Stimulated activated CD4-positive, alpha-beta T cell treated with anti-CD3 and anti-CD28 coated beads, Interleukin-1b, Interleukin-23, amount 100 ng/mL, for 1 hour (primary cell): ENCODE measurements at places on chromosomes 16 and 17.
A peak's percentile ranks its signal among the peaks of the same experiment; 100 is the strongest.

GRCh38 chr16:87107201-87107600 is 210.0 kb downstream of the C16orf95 start:
- DNase-seq = no peak

- DNase-seq = no peak
Observed at GRCh38 chr16:24138575-24138974, 117.6 kb upstream of the CACNG3 start.

DNA sequence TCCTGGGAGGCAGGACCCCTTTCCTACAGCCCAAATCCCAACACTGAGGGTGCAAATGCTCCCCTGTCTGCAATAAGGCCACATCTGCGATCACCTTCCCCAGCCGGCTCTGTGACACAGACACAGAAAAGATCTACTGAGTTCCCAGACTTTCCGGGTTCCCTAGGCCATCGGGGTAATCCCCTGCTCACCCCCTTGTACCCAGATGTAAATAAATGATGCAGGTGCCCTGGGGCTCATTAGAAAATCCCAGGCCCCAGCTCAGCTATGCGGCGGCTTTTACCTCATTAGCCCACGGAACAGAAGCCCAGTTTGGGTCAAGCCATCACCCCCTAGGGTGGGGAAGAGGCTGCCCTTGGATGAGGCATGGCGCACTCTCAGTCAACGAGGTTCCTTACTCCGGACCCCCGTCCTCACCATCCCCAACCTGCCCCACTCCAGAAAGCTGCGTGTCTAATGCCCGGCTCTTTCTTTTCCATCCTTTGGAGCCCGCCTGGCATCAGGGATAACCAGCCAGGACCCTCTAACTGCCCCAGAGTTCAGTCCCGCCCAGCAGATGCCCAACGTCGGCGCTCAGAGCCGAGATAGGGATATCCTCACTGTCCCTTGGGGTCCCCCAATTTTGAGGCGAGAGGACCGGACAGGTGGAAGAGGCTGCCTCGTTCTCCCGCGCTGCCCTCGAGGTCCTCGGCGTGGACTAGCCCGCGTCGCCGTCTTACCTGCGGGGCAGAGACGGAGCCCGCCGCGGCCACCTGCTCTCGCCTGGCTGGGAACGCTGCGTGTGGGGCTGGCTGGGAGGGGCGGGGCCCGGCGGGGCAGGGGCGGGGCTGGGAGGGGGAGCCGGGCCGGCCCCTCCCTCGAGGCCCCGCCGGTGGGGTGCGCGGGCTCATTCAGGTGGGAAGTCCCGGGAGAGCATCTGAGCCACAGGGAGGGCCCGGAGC is at the start of gene ZNF385C:
ZNF385C (minus strand) TSS at position 783 of the 941 bp plus-strand sequence. CDS start 35,417 bp downstream, outside the sequence.
- peak; percentile 53 for DNase-seq

- DNase-seq = no peak
Observed at GRCh38 chr16:89720551-89720812, 216 bp downstream of the VPS9D1 start.

GRCh38 chr16:67206838-67207248 is 7.9 kb downstream of the ELMO3 start:
- DNase-seq = no peak

- DNase-seq = no peak
Observed at GRCh38 chr17:77326076-77326591, 185.4 kb downstream of the SEC14L1 start.

- no peak for DNase-seq
Observed at GRCh38 chr17:77617516-77617915, 341.0 kb upstream of the TNRC6C start.

DNA sequence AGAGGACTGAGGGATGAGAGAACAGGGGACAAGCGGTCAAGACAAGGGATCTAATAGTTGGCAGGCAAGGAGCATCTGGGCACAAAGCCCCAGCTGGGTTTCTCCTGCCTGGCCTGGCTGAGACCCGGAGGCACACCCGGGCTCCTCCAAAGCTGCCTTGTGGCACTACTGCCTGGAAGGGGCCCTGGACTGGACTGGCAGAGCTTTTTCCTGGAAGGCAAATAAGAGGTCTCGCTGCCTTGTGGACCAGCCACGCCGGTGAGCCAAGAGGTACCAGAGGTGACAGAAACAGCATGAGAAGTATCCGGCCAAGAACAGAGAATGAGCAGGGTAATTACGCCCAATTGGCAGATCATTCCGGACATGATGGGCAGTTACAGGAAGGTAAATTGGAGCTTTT is 64.6 kb downstream of the GTF3C1 start:
- no peak for DNase-seq

- DNase-seq = no peak
Observed at GRCh38 chr16:66524601-66525164, 25.2 kb downstream of the TK2 start.

DNA sequence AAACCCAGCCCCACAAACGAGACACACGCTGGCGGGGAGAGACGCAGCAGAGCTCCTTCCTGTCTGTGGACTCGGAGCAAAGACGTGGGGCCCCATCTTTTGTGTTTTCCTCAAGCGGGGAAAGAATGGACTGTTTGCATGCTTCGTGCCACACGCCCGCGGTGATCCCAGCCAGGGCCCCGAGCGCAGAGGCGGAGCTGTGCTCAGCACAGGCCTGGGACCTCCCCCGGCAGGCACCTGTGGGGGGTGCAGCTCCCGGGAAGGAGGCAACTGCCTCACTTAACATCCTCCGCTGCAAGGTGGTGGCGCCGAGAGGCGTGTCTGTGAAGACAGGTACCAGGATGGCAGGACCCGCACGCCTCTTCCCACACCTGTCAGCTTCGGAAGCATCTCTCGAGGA is 19.1 kb downstream of the TRARG1 start:
- DNase-seq = no peak

GRCh38 chr16:88780142-88781062 is 4.6 kb downstream of the PIEZO1 start:
- no peak for DNase-seq

DNA sequence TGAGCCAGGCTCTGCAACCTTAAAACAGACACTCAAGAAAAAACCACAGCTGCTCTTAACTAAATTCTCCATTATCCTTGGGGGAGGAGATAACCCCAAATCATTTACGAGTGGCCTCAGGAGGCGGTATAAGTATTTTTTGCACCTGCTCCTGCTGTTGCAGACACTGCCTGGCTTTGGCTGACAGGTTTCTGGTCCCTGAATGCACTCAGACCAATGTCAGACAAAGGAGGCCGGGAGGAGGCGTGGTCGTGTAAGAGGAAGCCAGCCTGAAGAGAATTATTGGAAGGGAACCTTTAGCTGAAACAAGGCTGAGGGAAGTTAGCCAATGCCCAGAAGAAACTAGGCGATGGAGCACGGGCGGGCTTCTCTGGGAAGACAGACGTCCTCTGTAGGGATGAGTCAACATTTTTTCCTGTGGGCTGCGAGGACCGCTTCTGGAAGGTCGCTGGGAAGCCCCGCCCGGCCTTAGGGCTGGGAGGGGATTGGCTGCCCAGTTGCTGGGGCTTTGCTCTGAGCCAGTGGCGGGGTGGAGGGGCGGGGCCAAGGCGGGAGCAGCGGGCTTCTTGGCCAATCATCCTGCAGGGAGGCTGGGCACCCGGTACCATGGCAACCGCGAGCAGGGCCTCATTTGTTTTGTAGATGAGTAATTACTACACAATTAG is 82.3 kb downstream of the CCDC182 start:
- DNase-seq = no peak

DNA sequence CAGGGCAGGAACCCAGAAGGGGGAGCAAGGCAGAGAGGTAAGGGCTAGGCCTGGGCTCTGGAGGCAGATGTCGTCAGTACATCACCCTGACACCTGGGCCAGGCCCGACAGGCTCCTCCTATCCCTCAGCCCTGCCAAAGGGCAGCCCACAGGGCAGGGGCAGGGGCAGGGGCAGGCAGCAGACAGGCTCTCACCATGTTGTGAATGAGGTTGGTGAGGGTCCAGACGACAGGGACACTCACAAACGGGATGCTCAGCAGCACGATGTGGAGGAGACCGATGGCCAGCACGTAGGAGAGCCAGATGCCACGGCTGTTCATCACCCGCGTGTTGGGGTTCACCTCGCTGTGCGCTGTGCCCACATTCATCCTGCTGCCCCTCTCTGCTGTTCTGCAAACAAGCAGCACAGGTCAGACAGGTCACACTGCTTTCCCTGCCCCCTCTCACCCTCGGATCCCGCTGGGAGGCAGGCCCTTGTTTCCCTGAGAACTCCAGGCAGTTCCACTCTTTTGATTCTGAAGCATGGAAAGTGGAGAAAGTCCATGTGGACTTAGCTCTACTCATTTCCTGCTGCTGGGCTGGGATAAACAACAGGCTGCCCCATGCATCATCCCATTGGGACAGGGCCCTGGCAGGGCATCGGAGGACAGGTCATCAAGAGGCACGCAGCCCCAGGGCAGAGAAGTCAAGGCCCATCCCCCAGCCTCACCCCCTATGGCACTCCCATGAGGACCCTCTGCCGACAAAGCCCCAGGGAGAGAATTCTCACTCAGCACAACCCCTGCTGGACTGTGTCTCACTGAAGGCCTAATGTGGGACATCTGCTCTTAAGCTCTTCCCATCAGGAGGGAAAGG is 3.3 kb downstream of the ORMDL3 start:
- no peak for DNase-seq

DNA sequence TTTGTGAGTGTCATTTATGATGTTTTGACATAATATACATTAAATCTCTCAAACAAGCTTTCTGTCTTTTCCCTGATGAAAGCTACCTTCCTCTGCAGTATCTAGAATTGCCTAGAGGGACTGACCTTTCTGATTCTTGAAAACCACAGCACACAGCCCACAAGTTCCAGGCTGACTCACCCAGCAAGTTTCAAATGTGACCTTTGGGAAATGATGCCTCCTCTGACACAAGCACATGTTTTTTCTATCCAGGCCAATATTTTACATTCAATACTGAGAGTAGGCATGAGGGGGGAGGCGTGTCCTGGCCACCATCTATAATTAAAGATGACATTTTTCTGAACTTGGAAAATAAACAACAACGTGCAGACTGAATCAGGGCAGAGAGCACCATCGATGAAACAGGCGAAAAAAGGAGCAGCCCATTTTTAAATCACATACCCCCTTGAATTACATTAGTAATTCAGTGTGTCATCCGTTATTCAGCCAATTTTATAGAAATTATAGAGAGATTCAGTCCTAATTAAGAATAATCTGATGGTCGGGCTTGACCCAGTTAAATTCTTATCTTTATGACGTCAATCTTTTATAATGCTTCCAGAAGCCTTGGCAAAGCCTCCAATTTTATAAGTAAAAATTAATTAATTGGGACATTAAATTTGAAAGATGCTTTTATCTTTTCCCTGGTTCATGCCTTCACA is 292.6 kb upstream of the CDH11 start:
- DNase-seq = no peak

- no peak for DNase-seq
Observed at GRCh38 chr16:68395167-68395786, 53.0 kb downstream of the SMPD3 start.

- peak; percentile 35 for DNase-seq
Observed at GRCh38 chr17:60036796-60037677, 41.7 kb downstream of the HEATR6 start.

DNA sequence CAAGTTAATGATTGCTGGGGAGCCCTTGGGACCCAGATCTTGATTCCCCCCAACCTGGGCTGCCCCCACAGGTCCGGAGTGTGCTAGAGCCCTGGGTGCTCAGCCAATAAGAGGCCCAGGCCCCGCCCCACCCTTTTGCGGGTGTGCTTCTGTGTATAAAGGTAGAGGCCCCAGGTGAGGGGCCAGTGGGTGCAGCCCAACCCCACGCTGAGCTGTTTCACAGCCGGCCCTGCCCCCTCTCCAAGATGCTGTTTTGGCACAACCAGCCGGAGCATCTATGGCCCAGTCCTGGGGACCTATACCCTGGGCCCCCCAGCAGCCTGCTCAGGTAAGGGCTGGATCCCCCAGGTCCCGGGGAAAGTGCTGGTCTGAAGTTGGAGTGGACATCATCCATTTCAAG is 11.8 kb upstream of the STAC2 start:
- no peak for DNase-seq

GRCh38 chr16:86519649-86520316 is 9.5 kb downstream of the FOXF1 start:
- DNase-seq = peak; percentile 44

- DNase-seq = no peak
Observed at GRCh38 chr16:69444873-69445517, 20.6 kb downstream of the CYB5B start.

DNA sequence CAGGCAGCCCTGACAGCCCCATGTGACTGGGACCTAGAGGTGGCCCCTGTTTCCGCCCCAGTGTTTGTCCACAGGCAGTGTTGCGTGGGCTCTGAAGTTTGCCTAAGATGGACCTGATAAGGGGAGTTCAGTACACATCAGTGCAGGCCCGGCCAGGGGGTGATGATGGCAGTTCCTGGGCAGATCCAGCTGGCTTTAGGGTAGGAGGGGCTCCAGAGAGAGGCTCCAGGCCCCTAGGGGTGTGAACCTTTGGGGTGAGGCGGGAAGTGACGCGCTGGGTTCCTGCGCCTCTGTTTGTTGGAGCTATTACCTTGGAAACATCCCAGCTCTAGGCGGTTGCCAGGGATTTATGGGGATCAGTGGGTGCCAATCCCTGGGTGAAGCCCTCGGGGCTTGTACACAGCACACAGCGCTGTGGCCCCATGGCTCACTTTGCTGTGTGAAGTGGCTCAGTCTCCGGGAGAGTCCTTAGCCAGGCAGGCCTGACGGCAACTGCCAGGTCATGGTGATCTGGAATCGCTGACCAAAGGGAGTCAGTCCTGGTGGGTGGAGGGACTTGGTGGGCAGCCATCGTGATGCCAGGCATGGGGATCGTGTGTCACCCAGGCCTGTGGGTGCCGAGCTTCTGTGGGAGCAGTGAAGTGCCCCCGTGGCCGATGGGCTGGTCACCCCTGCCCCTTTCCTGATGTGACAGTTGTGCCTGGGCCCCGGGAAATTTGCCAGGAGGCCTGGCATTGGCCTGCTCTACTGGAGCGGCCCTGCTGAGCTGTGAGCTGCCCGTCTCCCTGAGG is 146.1 kb downstream of the SEC14L1 start:
- DNase-seq = no peak

- no peak for DNase-seq
Observed at GRCh38 chr17:14813649-14814370, 451.3 kb downstream of the PMP22 start.

DNA sequence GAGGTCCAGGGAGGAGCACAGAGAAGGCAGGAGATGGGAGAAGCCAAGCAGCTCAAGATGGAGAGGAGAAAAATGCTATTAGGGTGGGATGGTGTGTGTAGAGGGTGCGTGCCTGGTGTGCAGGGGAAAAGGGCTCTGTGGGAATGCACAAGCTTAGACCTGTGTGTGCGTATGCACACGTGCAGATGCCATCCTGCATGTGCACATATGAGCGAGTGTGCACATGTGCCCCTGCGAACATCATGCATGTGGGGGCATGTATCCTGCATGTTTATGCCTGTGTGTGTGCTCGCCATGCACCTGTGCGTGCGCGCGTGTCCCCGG is 438 bp upstream of the KCNJ12 start:
- DNase-seq = no peak

- DNase-seq = no peak
Observed at GRCh38 chr17:14840616-14841231, 424.4 kb downstream of the PMP22 start.

DNA sequence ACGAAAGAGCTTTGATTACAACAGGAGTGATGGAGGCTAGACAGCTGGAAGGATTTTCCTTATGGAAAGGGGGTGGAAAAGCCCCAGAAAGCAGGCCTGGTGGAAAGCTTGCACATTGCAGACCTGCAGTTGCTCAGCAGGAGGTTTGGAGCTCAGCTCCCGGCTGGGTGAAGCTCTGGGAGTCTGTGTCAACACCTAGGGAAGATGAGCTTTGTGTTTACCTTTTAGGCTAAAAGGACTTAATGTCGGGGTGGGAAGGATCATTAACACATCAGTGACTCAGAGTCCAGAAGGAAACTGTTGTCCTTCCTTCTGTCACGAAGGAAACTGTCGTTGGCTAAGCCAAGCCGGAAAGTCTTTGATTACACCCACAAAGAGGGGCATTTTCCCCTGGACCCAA is 48.2 kb downstream of the RAP1GAP2 start:
- DNase-seq = no peak
